Stimulated activated CD4-positive, alpha-beta T cell treated with anti-CD3 and anti-CD28 coated beads, Interleukin-1b, Interleukin-23, amount 100 ng/mL, for 1 hour (primary cell): ENCODE measurements at places on chromosomes 6 and 20.

DNA sequence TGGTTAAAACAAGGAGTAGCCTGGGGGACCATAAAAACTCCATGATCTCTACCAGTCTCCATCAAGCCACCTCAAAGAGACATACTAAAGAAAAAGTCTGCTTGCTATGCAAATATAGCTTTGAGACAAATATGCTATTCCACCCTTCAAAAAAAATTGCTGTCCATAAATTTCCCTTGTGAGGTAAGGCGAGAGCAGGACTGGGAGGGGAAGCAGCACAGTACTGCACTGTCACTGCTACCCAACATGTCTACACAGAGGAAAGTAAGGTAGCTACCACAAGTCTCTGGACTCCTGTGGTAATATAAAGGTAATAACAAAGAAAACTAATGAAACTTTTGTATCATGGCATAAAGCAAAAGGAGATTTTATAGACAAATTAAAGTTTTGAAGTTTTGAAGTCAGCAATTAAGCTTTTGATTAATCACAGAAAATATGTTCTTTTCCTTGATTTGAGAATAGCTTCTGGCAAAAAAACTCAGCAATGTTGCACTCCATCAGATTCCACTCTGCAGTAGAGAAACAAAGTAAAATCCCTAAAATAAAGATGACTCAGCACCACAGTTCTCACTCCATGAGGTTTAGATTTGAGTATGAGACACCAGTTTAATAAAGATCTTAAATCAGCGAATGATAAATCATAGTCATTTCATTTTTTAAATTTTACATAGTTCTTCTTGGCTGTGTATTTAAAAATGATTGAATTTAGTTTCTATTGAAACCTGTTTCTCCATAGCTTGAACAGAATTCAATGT is 602.4 kb downstream of the COL12A1 start:
- DNase-seq: no peak

GRCh38 chr6:104325341-104326172 is 534.2 kb downstream of the HACE1 start:
- no peak for DNase-seq

DNA sequence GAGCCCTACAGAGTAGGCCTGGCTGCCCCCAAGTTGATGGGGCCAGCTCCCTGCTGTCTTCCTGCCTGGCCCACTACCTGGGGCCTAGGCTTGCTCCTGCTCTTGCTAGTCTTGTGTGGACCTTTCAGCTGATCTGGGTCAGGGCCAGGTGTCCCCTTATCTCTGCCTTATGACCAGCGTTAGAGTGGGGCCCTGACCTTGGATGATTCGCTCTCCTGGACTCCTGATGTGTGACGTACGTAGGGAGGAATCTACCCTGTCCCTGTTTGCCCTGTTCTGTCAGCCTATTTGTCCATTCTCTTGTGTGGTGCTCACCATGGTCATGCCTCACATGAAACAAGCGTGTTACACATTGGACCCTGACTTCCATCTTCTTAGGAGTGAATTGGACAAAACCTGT is 571.8 kb downstream of the QKI start:
- DNase-seq: no peak

DNA sequence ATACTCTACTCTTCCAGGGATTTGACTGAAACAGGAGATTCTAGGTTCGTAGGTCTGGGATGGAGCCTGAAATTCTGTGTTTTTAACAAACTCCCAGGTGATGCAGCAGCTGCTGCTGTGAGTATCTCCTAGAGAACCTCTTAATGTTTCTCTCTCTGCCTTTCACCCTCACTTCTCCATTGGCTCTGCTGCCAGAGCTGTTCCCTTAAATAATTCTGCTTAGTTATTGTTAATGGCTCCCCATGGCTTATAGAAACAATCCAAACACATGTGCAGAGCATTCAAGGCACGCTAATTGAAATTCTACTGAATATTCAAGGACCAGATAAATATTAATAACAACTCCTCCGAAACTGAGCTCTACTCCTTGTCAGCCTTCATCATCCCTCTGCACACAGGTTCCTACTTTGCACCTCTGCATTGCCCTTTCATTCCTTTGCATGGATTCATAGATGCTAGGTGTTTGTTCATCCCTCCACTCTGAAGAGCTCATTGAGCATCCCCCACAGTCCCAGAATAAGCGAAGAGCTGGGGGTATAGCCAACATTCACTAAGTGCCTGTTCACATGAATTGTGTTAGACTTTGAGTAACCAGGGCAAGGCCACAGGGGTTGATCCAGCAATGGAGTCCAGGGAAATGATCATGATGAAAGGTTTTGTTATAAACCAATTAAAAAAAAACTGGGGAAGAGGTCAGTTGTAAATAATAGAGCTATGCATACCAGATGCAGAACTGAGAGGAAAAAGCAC is 488.4 kb upstream of the JAG1 start:
- DNase-seq: no peak

- DNase-seq: no peak
Measured at GRCh38 chr6:136551103-136551502, 881 bp upstream of the MAP7 start.

DNA sequence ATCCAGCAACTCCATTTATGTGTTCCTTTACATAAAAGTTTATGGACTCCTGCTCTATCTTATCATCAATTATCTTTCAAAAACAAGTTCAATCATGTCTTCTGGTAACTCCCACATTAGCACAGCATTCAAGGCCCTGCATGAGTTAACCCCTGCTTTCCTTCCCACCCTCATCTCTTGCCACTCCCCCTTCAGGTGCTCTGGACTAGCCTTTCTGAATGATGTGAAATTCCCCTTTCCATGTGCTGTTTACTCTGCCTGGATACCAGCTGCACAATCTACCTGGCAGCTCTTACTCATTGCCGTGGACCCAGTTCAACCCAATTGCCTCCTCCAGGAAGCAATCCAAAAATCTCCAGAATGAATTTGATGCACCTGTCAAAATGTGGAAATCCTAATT is 11.9 kb downstream of the ADGRF4 start:
- no peak for DNase-seq

- no peak for DNase-seq
Measured at GRCh38 chr6:31115941-31116560, 1.5 kb downstream of the PSORS1C1 start.

- no peak for DNase-seq
Measured at GRCh38 chr6:132131758-132132157, 180.6 kb upstream of the CCN2 start.

- DNase-seq: no peak
Measured at GRCh38 chr6:16623029-16623653, 138.1 kb downstream of the ATXN1 start.

DNA sequence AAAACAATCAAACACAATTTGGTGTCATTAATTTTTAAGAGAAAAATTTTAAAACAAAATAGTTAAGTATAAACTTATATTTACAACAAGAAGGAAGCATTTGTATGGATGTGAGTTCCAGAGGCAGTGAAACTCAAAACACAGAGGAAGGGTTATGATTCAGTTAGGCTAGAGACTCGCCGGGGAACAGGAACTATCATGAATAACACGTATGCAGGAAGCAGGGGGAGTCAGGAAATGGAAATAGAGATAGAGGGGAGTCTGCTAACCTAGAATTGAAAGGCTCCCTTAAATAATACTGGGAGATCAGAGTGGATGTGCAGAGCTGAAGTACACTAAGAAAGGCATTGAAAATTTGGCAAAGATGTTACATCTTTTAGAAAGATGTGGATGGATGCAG is 14.2 kb upstream of the HLA-DRB1 start:
- DNase-seq: no peak

- DNase-seq: no peak
Measured at GRCh38 chr6:136169394-136170148, 80.5 kb downstream of the MTFR2 start.

- DNase-seq: no peak
Measured at GRCh38 chr6:101830501-101831031, 437.1 kb downstream of the GRIK2 start.

DNA sequence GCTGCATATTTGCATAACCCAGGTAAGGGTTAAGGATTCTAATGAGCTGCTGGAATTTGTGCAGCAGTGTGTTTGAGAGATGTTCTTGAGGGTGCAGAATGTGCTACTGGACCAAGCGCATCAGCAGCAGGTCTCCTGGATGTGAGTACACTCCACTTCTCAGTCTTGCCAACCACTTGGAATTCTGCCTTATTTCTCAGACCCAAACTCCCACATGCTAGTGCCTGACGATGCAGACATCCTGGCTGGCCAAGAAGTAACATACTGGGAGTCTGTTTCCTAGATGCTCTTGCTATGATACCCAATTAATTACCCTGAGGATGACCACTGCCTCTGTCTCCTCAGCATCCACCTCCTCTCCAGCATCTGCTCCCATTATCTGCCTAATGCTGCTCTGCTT is 186.6 kb downstream of the MOXD1 start:
- no peak for DNase-seq

DNA sequence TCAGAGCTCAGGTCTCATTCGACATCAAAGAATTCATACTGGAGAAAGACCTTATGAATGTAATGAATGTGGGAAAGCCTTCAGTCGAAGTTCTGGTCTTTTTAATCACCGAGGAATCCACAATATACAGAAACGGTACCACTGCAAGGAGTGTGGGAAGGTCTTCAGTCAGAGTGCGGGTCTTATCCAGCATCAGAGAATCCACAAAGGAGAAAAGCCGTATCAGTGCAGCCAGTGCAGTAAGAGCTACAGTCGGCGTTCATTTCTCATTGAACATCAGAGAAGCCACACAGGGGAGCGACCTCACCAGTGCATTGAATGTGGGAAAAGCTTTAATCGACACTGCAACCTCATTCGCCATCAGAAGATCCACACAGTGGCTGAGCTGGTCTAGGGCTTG is 7.7 kb downstream of the ZSCAN9 start:
- no peak for DNase-seq

GRCh38 chr6:79157961-79158644 is 76.4 kb downstream of the HMGN3 start:
- no peak for DNase-seq

DNA sequence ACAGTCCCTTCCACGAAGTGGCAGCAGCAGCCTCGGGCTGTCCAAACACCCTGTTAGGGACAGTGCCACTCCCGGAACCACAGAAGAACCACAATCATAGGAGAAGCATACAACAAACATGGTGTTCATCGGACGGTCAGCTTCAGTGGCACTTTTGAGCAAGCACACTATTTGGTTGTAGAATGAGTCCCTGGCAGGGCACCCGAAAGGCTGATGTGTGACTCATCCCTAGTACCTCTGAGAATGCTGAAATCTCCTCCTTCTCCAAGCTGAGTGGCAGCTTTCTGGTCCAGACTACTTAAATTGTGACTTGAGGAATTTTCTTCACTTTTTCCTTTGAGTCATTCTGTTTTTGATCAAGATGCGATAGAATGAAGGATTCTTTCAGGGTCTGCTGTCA is 282.5 kb downstream of the ESR1 start:
- DNase-seq: no peak

DNA sequence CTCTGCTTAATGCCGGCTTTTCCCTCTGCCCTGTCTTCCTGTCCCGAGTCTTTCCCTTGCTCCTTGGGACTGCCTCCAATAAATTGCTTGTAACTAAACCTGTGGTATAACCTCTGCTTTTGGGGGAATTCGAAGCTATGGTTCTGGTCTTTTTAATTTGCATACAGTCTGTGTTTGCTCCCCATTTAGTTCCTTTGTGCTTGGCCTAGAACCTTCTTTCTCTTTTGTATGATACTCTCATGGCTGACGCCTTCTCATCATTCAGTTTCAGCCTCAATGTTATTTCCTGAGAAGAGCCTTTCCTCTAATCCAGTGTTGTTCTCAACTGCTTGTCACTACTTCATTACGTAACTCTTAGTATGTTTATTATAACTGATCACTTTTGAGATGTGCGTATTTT is 248.0 kb downstream of the PHF3 start:
- DNase-seq: no peak

DNA sequence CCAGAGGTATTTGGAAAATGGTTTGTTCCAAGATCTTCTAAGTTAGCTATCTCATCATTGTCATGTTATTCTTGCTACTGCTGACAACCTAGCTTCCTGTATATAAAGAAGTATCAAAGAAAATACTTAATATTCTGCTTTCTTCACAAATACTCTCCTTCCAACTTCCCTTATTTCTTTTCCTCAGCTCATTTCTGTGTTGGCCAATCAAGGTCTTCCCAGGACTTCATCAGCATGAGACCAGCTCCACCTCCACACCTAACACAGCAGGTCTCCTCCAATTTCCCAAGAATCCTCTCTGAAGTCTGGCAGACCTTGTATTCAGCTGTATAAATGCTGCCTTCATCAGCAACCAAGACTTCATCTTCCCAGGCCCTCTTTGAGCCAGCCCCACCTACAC is 538.6 kb upstream of the JARID2 start:
- no peak for DNase-seq

DNA sequence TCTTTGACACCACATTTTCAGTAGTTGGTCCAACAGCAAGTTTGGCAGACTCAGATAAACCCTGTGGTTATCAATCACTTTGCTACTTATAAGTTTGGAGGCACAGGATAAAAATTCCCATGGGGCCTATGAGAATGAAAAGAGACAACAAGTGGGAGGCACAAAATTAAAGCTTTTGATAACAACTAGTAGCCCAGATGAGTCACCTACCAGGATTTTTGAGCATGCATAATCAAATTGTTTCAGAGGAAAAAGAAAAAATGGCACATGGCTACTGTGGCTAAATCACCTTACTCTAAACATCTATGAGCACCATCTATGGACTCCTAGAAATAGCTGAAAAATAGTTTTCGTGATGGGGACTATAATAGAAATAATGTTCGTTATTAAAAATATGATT is 40.8 kb upstream of the BMP5 start:
- no peak for DNase-seq

GRCh38 chr20:63452821-63453523 is 19.5 kb downstream of the KCNQ2 start:
- DNase-seq: no peak

GRCh38 chr20:59125332-59125731 is 38.3 kb upstream of the ZNF831 start:
- DNase-seq: no peak

GRCh38 chr6:139446768-139447655 is 72.6 kb upstream of the CITED2 start:
- no peak for DNase-seq

GRCh38 chr6:51528556-51528955 is 558.9 kb downstream of the PKHD1 start:
- no peak for DNase-seq

DNA sequence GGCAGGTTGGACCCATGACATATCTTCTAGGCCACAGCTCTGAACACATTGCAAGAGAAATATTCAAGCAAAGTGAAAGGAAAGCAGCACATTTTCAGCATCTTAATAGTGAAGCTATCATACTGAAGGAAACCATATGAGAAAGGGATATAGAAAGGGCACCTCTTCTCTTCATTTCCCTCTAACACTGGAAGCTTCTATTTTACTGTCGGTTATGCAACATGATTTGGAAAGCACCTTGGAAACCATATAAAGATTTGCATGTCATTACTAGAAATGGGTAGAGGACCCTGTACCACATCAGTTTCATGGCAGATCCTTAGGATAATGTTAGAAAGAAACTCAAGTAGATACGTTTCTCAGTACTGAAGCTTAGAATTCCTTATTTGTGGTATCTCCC is 70.5 kb upstream of the HMGN3 start:
- DNase-seq: no peak
